GM12878 (cell line): ENCODE measurements at places on chromosomes 1 and 21.

DNA sequence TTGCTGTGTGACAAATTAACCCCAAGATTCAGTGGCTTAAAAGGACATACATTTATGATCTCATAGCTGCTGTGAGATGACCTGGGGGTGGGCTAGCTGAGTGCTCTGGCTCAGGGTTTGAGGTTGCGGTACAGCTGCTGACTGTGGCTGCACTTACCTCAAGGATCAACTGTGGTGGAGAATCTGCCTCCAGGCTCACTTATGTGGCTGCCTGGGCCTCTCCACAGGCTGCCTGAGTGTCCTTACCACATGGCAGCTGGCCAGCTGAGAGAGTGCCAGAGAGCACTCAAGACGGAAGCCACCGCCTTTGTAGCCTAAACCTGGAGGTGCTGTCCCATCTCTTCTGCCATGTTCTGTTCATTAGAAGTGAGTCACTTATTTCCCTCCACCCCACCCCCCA is 5.7 kb downstream of the LRRC71 start:
- DNase-seq, result no peak

DNA sequence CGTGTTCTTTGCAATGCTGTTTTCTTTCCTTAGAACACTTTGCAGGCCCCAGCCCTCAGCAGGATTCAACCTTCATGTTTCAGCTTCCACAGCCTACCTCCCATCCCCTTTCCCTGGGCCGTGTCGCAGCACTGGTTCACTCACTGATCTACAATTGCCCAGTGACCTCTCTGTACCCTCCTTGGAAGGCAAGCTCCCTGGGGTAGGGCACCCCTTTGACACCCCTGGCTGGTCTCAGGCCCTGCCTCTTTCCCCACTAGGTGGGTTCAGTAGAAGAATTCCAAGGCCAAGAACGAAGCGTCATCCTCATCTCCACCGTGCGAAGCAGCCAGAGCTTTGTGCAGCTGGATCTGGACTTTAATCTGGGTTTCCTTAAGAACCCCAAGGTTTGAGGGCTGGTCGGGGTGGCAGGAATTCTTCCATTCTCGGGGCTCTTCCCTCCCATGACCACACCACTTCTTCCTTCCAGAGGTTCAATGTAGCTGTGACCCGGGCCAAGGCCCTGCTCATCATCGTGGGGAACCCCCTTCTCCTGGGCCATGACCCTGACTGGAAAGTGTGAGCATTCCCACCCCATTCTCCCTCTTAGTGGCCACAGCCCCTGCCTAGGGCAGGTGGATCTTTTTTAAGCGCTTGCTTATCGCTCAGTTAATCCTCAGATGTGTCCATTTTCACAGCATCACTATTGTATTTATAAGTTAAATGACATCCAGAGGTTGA is 7.3 kb downstream of the RHOC start:
- DNase-seq, result no peak

DNA sequence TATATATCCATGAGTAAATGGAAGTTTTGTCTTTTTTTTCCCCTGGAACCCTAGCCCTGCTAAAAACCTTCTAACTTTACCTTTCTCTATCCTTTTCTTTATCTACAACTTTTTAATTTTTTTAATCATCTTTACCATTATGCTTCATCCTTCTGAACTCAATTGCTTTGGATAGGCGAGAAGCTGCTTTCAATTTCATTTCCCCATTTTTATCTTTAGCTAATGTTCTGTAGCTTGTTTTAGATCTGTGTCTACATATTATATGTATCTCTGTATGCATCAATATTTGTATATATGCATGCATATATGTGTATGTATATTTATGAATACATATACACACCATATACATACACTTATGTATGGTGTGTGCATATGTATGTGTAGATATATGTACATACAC is 57.4 kb downstream of the PTPRC start:
- DNase-seq, result no peak

DNA sequence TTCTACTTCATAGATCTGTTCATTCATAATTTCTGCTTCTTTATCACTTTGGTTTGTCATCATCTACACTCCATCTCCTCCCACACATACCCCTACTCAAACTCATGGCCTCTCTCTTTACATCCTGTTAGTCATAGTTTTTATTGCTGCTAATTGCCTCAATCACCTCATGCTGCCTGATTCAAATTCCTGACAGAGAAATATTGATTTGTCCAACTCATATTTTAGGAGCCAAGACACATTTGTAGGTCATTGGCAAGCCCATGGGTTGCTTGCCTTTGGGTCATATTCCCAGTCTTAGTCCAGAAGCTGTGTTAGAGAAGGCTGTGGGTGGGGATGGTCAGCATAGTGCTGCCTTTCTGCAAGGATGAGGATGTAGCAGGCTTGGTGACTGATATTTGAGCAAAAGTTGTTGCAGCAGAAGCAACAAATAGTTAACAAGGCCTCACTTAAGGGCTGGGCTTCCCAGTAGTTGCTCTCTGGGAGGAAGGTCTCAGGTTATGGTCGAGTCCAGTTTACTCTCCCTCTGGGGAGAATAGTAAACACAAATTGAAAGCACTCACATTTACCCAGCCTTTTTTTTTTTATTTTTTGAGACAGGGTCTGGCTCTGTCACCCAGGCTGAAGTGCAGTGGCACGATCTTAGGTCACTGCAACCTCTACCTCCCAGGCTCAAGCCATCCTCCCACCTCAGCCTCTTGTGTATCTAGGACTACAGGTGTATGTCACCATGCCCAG is 22.4 kb upstream of the EPS15 start:
- no peak for DNase-seq

DNA sequence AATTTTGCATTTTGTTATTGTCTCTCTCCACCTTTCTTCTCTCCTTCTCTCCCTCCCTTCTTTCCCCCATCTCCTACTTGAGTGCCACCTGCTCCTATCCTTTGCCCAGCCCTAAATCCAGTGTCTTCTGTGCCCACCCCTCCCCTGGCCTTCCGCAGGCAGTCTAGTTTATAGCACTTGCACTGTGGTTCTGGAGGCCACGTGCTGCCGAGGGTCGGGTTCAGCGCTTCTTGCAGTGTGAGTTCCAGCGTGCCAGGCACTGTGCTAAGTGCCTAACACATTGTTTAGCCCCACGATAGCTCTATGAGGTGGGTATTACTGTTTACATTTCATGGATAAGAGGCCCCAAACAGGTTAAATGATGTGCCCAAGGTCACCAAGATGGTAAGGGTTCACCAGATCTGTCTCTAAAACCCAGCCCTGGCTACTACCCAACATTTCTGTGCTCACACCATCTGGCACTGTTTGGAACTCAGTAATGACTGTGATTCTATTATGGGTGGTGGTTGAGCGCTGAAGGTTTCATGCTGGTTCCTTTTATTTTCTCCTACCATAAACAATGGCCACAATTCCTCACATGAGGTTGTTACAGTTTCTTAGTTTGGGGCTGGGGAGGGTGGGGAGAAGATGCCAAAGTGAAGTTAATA is 14.1 kb upstream of the ATP1A4 start:
- no peak for DNase-seq

DNA sequence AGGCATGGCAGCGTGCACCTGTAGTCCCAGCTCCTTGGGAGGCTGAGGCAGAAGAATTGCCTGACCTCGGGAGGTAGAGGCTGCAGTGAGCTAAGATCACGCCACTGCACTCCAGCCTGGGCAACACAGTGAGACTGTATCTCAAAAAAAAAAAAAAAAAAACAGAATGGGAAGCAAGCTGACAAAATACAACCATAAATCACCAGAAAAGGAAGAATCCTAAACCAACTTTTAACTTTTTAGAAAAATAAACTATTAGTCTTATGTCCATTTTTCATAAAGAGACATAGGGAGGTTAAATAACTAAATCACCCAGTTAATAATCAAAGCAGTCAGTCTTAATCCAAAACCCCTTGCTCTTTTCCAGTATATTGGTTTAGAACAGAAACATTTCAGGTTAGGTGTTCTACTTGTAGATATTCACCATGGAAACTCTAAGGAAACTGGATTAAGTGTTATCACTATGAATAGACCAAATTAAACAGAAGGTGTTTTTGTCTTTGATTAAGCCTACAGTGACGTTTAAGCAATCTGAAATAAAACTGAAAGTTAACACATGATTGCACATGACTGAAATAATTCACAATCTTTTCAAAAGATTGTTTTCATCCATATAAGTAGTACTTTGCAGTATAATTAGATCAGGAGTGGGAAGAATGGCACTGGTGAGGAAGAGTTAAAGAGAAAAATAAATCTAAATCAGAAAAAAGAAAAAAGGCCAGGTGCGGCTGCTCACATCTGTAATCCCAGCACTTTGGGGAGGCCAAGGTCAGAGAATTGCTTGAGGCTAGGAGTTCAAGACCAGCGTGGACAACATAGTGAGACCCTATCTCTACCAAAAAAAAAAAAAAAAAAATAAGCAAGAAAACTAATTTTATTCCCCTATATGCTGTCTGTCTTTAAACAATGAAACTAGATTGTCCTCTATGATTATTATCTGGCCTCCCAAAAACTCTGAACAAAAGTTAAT is 9.6 kb downstream of the CDC42BPA start:
- DNase-seq, result no peak

GRCh38 chr1:224726441-224727182 is 110.5 kb downstream of the CNIH3 start:
- DNase-seq, result no peak

GRCh38 chr1:47661040-47661439 is 223.2 kb downstream of the FOXD2 start:
- DNase-seq, result no peak

- no peak for DNase-seq
These were observed 45.9 kb downstream of the COQ8A start for GRCh38 chr1:226985839-226986463.

GRCh38 chr21:45507523-45507875 is 34.7 kb downstream of the SLC19A1 start:
- no peak for DNase-seq

GRCh38 chr1:243495442-243496186 is 239.8 kb downstream of the SDCCAG8 start:
- no peak for DNase-seq

DNA sequence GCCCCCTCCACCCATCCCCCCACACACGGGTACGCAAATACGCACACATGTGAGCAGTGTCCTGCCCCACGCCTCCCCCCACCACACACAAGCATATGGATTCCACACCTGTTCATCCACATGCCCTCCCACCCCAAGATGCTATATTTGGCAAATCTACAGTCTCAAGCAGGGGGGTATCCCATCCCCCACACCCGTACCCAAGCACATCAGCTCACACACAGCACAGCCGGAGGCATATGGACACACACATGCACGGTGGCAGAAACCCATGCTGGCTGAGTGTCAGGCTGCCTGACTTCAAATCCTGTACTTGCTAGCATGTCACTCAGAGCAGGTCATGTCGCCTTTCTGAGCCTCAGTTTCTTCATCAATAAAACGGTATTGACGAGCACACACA is 10.6 kb downstream of the COL16A1 start:
- DNase-seq, result no peak

GRCh38 chr21:36816561-36817130 is 117.7 kb downstream of the SIM2 start:
- DNase-seq, result no peak

DNA sequence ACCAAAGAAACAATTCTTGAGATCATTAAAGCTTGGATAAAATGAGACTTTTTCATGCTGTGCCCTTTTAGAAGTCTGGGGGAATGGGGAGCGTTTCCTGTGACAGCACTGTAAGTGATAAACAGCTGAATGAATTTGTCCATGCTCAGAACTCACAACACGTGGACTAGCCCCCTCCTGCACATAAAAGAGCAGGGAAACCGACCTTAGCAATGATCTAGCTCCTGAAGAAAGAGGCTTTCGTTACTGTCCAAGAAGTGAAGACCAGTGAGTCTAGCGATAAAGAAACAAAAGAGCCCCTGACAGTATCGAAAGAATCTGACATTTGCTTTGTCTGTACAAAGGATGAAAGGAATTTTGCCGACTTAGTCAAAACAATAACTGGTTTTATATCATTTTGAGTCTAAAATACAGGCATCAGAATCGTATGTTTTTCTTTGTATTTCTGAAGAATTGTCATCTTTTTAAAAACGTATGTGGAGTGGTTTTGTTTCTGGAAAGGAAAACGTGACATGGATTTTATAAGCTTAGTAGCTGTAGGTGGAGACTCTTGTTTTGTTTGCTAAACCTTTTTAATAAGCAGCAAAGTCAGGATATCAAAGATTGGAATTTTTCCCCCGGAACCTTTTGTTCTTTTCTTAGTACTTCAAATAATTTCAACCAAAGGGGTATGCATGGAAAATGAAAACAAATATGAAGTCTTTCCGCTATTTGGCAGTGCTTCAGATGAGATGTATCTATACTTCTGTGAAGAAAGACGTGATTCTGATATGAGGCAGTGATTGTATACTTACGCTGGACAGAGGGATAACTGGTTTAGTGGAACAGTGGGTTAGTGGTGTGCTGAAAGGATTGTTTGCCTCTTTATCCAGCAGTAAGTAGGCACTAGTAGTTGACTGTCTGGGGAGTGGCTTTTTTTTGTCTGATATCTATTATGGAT is 61.0 kb downstream of the MAST2 start:
- no peak for DNase-seq

- no peak for DNase-seq
These were observed 31.2 kb downstream of the PIK3C2B start for GRCh38 chr1:204463125-204464060.

DNA sequence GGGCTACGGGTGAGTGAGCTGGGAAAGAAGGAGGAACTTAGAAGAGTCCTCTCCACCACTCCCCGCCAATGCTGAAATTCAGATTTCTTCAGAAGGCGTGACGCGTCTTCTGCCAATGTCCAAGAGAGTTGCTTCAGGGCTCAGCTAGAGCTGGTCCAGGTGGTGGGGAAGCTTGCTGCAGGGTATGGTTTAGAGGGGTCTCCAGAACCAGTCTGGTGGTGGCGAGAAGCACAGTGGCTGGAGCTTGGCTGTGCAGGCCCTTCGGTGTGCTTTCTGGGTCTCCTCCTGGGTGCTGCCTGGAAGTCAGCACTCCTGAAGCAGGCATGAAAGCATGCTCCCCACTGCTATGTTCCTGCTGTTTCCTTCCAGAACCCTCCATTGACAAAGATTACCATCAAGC is 387.2 kb downstream of the PTPRU start:
- DNase-seq, result no peak

GRCh38 chr1:238898856-238899255 is 487.5 kb upstream of the CHRM3 start:
- no peak for DNase-seq

- no peak for DNase-seq
These were observed 67.2 kb downstream of the CD46 start for GRCh38 chr1:207818971-207819451.

DNA sequence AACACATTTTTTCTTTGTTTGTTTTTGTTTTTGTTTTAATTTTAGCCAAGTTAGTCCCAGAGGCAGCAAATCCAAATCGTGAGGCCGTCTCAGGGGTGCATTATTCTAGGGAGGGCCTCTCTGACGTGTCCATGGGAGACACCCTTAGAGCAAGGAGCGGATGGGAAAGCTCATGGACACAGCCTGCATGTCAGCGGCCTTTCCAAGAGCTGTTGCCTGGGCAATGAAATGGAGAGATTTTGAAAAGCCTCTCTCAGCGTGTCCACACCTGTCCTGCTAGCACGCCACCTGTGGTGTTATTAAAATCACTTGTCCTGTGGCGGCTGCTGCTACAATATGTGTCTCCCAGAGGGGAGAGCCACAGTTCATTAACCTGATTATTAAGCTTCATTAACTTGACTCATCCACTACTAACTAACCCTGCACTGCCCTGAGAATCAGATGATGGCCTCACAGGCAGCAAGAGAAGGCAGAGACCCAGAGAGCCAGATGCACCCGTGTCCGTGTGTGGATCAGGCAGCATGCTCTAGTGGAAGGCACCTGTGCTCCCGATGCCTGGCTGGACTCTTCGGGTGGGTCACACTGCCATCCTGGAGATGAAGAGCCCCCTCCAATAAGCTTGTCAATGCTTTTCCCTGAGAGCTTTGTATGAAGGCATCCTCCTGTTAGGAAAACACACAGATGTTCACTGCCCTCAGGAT is 133.3 kb downstream of the PGBD5 start:
- no peak for DNase-seq

- DNase-seq, result no peak
These were observed 36.8 kb upstream of the CXADR start for GRCh38 chr21:17476006-17476405.
